Nucleus accumbens (tissue), 56 donors: ENCODE measurements at places on chromosomes 1 and 21.

DNA sequence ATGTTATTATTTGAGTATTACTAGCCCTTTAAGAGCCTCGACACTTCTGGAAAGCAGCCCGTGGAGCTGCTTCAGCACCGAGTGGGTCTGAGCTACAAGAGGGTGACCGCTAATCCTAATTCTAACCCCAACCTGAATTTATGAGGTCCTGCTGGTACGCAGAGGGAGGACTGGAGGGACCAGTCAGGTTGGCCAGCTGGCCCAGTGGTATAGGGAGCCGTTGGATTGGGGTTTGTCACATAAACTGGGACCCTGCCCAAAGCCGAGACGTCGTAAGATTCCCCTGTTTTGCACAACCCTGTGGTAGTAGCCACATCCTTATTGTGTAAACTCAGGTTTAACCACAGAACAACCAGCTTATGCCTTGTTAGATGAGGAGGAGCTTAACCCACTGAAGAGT lies 60.8 kb upstream of the F3 start:
- no peak for DNase-seq

- no peak for DNase-seq
These were observed 22.5 kb downstream of the FAM177B start for GRCh38 chr1:222759451-222760035.

GRCh38 chr1:180954005-180954800 lies 41.5 kb downstream of the KIAA1614 start:
- peak; percentile 55 for DNase-seq

- DNase-seq, result no peak
These were observed 80.6 kb downstream of the DISP3 start for GRCh38 chr1:11559591-11559970.

DNA sequence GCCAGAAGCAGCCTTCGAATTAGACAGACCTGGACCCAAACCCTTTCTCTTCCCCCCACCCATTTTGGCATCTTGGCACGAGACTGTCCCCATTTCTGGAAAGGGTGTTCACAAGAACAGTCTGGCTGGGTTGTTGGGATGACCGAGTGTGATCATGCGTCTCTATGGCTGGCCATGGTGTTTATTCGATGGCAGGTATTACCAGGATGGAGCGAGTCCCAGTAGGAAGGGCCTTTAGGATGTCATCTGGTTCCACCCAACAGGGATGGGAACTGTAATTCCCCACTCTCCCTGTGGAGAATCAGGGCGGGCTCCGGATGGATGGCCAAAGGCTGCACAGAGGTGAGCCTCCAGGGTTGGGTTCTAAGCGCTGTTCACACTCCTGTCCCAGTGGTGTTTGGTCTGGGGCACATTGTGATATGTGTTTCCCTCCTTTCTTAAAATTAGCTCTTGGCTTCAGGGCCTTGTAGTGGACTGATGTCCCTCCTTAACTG lies 33.4 kb upstream of the ATP5PO start:
- DNase-seq, result no peak

GRCh38 chr1:224751624-224752311 lies 135.7 kb downstream of the CNIH3 start:
- no peak for DNase-seq

DNA sequence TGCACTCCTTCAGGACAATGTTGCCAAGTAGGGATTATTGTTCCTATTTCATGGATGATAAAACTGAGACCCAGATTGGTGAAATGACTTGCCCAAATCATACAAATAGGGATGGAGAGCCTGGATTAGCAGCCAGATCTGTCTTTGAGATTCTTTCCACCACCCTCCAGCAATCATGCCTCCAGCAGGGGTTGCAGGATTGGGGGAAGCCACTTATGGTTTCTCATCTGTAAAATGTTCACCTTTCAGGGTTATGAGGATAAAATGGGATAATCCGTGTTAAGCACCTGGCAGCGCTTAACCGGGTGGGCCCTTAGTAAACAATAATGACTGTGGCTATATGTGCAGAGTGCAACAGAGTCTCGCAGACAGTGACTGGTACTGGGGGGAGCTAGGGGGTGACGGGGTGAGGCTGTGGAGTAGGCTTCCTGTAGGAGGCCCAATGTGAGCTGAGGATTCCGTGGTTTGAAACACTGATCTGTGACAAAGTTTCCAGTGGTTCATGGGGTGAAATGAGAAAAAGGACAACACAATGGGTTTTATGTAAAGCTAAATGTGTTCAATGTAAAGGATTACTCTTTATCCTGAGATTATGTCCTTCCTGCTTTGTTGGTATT lies 33.7 kb upstream of the FOXO6 start:
- DNase-seq, result no peak

GRCh38 chr1:177383715-177384114 lies 213.0 kb downstream of the BRINP2 start:
- DNase-seq, result no peak

DNA sequence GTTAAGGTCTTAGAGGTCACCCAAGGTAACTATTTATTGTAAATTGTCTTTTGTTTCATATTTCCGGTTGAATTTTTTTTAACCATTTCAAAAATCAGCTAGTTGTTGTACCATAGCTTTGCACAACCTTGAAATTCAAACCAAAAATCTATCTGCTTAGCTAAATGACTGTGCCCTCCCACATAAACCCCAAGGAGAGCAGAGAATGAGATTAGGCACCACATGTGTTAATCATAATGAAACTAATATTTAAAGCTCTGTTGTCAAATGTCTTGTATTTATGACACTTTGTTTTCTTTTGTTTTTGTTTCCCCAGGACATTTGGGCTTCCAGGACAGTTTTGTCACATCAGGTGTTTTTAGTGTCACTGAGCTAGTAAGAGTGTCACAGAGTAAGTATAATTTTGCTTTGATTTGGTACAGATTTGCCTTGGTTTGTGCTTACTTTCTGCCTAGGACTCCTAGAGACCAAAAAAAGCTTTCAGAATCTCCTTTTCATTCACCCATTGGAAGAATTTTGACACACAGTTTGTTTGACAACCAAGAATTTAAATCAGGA lies 249.9 kb downstream of the NFIA start:
- DNase-seq, result no peak

- no peak for DNase-seq
These were observed 82.4 kb downstream of the NPHS2 start for GRCh38 chr1:179493323-179493722.

DNA sequence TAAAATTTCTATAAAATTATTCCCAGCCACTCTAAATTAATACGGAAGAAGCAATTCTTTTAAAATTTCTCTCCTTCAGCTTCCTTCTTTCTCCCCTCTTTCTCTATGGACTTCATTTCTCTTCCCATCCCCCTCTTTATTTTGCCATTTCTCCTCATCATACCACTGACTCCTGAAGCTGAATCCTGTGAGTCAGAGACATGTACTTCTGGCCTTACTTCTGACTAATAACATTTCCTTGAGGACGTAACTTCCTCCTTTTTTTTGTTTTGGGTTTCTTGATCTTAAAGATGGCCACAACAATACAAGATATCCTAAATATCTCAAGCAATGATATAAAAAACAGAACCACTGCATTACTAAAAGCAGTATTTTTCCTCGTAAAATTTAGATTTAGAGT lies 63.6 kb upstream of the DENND1B start:
- DNase-seq, result no peak

DNA sequence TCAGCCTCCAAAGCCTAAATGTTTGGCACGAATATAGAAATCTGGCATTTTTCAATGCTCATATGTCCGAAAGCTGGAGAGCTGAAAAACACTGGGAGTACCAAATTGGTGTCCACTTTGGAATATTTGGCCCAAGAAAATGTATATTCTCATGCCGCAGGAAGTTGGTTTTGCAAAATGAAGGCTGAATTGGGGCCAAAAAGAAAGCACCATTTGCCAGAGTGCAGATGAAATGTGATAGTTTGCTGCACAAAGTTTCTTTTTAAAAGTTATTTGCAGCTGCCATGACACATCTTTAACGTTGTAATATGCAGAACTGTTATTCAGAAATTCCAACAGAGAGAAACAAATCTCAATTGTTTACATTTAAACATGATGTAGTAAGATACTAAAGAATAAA lies 124.2 kb upstream of the LYPLAL1 start:
- no peak for DNase-seq

DNA sequence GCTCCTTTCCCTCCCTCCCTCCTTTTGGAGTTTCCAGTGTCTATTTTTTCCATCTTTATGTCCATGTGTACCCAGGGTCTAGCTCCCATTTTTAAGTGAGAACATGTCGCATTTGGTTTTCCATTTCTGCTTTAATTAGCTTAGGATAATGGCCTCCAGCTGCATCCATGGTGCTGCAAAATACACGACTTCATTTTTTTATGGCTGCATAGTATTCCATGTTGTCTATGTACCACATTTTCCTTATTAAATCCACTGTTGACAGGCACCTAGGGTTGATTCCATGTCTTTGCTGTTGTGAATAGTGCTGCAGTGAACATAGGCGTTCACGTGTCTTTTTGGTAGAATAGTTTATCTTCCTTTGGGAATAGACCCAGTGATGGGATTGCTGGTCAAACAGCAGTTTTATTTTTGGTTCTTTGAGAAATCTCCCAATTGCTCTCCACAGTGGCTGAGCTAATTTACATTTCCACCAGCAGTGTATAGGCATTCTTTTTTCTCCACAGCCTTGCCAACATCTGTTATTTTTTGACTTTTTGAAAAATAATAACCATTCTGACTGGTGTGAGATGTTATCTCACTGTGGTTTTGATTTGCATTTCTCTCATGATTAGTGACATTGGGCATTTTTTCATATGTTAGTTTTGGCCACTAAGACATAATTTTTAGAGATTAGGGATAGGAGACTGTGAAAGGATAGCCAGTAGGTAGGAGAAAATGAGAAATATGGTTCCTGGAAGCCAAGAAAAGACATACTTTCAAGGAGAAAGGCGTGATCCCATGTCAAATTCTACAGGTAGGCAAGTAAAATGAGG lies 50.4 kb downstream of the ADAMTS1 start:
- no peak for DNase-seq

DNA sequence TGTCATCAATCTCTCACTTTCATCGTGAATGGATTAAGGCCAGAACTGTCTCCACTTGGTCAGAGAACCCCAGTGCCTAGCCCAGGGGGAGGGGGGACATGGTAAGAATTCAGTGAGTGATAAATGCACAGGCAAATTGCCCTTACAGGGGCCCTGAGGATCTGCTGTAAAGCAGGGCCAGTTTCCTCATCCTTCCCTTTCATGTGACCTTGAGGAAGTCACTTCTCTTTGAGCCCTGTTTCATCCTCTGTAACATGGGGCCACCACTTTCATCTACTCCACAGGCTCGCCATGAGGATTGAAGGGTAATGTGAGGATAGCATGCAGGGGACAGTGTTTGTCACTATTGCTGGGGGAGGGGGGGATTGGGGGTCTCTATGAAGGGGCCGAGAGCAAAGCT lies 28.1 kb upstream of the C1QA start:
- DNase-seq, result no peak

DNA sequence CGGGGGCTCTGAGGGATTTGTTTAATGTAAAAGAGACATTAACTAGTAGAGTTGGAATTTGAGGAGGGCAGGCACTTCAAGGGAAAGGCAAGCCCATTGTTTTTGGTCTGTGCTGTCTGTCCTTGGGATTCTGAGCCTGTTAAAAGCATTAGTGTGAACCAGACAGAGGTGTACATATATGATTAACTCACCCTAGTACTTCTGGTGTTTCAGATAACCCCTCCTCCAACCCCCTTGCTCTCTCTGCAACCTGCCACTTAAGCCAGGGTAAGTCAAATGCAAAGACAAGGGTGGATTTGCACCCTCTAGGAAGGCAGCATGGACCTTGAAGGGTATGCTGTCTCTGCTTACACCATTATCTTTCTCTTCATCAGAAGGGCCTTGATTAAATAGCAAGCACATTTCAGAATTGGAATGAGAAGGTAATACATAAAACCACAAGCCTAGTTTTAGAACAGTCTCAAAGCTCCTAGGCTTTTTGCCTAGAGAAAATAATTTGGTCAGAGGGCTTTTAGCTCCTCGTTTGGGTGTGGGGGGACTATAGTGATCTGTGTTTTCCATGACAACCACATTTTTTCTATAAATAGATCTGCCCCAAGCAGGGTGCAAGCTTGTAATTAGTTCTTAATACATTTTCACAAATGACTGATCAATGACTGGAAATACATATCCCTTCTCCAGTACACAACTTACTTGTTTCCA lies 120.7 kb upstream of the SGIP1 start:
- DNase-seq, result no peak

DNA sequence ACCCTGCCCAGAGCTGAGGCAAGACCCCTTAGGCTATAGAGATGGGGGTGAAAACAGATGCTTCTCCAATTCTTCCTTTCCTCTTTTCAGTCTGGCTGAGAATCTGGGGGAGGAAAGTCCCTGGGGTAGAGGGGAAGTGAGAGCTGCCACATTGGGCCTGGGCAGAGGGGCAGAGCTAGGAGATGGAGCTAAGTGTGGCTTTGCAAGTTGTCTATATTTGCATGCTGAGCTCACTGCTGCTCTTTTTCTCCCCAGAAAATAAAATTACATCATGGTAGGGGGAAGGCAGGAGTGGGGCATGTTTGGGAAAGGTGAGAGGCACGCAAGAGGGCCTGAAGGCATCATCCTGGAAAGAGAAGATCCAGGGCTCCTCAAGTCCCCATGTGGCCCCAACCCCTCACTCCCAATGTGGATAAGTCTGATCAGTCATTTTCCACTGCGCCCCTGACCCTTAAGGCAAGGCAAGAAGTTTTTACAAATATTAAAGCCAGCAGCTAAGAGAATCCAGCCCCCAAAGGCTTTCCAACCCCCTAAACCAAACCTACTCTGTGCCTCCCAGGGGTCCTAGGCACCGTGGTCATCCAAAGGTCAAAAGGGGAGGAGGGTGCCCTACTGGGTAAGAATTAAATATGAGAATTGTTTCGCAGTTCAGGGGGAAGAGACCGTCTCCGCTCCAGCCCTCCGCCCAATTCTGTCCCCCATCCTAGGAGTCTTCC lies 500 bp upstream of the PEA15 start:
- no peak for DNase-seq

GRCh38 chr1:66553846-66554245 lies 19.9 kb downstream of the SGIP1 start:
- no peak for DNase-seq

- no peak for DNase-seq
These were observed 45.4 kb downstream of the ADARB1 start for GRCh38 chr21:45119812-45120211.

GRCh38 chr21:36964398-36964797 lies 2.1 kb downstream of the HLCS start:
- DNase-seq, result no peak

DNA sequence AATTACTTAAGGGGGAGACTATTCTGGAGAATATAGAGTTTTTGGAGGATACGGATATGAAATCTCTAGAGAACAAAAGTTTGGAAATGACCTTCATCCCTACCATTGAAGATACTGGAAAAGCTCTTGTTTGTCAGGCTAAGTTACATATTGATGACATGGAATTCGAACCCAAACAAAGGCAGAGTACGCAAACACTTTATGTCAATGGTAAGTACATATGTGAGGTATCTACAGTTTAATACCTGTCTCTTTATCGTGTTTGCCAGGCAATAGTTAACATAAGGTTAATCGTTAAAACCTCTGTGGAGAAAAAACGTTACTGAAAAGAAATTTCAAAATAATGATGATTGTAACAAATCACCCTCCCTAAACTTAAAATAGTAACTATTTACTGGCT lies 11.8 kb downstream of the VCAM1 start:
- DNase-seq, result no peak

DNA sequence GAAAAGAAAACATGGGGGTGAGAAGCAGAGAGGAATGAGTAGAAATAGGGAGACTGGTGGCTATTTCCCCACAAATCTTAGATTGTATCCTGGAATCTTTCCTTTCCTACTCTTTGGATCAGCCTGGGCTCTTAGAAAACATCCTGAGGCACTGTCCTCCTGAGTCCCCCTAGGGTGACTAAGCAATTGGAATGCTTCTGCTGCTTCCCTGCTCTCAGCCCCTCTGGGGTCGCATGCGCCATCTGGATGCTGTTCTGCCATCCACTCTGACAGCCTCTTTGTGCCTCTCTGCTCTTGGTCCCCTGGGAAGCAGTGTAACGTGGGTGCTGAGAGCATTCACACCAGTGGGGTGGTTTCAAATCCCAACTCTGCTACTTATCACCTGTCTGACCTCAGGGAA lies 443.0 kb downstream of the SIPA1L2 start:
- DNase-seq, result no peak
